Activated gamma-delta T cell treated with anti-CD3 and anti-CD28 coated beads, Interleukin-2, amount 50 U/mL, for 16 hours (primary cell): ENCODE measurements at places on chromosomes 7 and 10.

DNA sequence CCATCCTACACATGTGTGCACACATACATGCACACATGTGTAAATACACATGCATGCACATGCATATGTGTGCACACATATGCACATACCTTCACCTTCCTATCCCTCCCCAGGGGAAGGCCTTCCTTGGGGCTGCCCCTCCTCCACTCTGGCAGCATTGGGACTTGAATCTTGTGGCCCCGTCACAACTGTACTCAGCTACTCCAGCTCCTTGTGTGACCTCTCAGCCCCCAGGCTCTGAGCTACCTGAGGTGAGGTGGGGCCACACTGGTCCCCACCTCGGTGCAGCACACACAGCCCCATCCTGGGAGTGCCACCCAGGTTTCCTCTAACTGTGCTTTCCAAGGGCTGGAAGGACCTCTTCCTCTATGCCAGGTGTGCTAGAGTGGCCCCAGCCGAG, 116.0 kb downstream of the LHPP start:
- no peak for DNase-seq

DNA sequence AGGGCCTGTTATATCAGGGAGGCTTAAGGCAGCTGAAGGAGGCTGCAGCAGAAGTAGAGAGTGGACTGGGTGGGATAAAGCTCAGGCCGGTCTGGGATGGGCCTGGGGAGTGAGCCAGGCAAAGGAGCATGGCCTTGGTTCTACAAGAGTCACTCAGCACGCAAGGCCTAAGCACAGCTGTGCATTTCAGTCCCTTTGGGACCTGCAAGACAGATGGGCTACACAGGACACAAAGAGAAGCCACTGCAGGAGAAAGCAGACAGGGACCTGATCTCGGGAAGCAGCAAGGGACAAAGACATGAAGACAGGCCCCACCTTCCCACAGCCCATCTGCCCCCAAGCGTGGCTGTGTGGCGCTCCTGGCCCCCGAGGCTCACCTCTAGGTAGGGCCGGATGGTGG, 29.4 kb downstream of the RRP12 start:
- no peak for DNase-seq

- no peak for DNase-seq
Measured at GRCh38 chr10:70984986-70985722, 96.8 kb upstream of the PCBD1 start.

- DNase-seq = no peak
Measured at GRCh38 chr10:47456079-47456785, 27.7 kb downstream of the ANXA8 start.

DNA sequence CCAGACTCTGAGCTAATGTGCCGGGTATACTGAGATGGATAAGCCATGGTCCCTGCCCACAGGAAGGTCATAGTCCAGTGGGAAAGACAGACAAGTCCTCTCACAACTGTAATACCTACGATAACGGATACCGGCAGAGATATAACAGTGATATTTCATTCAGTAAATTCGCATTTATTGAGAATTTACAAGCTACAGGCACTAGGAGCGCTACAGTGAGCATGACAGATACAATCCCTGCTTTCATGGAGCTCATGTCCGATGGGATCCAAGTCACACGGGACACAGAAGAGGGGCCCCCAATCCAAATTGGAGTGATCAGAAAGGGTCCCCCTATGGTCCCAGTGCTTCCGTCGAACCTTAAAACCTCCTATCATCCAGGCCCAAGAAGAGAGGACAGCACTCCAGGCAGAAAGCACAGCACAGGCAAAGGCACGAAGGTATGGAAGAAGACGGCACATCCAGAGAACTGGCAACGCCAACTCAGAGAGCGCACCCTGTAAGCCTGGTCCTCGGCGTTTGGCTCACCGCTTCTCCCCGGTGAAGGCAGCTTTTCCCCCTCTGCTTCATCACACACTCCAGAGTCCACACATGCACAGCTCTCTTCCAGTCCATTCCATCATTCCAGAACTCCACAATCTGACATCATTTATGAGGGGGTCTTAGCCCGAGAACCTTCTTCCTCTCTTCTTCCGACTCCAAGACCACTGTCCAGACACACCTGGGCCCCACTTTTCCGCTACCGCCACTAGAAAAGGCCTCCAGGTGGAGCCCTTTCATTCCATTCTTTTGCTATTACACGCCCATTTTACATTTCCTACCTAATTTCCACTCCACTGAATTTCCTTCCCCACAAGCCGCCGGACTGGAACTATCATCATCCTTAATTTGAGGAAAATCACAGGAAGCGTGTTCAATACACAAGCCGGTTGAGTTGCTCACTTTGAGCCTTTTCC, 47.8 kb upstream of the NKX2-3 start:
- no peak for DNase-seq

GRCh38 chr7:123096434-123096833, 100.9 kb upstream of the TAS2R16 start:
- no peak for DNase-seq

DNA sequence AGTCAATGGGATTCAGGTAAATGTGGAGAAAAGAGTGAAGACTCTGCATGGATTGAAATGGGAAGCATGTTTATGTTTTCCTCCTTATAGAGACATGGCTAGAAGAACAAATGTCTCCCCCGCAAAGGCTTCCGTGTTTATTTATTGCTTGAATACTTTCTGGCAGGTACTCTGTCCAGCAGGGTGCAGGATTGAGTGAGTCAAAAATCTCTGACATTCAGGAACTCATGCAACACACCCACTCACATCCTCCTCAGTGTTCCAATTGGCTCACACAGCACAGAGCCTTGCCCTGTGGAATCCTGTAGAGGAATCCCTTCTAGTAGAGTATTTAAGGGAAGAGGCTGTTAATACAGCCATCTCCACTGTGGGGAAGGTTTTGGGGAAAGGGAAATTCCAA, 290.3 kb upstream of the VWC2 start:
- DNase-seq = no peak

DNA sequence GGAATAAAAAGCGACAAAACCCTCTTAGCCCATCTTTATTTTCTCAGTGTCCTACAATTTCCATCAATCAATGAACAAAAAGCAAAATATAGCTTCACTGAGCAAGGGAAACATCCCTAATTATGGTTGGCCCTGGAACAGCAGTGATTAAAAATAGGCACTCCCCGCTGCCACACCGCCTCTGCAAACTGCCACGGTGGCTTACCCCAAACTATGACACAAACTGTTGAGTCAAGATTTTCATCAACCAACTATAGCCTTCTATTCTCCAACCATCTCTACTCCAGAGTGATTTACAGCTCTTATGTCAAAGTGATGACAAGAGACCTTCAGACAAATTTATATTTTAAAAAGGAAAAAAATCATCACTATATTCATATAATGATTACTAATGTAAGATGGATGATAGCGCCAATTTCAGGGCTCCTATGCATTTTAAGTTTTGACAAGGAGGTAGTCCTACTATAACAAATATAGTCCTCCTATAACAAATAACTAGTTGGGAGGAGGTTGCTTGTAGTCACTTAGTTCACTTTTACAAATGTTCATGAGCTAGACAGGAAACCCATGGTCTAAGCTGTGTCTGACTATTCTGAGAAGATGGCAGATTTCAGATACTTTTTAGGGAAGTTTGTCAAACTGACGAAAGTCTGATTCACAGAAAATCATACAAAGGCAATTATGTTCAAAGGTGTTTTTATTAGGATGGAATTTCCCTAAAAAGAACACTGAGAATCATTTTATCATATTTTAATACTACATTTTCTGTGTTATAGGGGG, 26.3 kb downstream of the DENND11 start:
- DNase-seq = no peak

GRCh38 chr7:8413600-8413999, 19.8 kb upstream of the NXPH1 start:
- DNase-seq = no peak

GRCh38 chr10:58775960-58776567, 263.4 kb downstream of the BICC1 start:
- no peak for DNase-seq

GRCh38 chr7:129094501-129094900, 39.6 kb upstream of the TNPO3 start:
- no peak for DNase-seq

- no peak for DNase-seq
Measured at GRCh38 chr10:103502849-103503660, 9.6 kb downstream of the NEURL1 start.

GRCh38 chr7:157389951-157390730, 53.3 kb downstream of the DNAJB6 start:
- no peak for DNase-seq

GRCh38 chr7:27129729-27130539, 623 bp downstream of the HOXA4 start:
- DNase-seq = no peak

GRCh38 chr10:132502544-132503300, 34.9 kb upstream of the INPP5A start:
- DNase-seq = no peak

DNA sequence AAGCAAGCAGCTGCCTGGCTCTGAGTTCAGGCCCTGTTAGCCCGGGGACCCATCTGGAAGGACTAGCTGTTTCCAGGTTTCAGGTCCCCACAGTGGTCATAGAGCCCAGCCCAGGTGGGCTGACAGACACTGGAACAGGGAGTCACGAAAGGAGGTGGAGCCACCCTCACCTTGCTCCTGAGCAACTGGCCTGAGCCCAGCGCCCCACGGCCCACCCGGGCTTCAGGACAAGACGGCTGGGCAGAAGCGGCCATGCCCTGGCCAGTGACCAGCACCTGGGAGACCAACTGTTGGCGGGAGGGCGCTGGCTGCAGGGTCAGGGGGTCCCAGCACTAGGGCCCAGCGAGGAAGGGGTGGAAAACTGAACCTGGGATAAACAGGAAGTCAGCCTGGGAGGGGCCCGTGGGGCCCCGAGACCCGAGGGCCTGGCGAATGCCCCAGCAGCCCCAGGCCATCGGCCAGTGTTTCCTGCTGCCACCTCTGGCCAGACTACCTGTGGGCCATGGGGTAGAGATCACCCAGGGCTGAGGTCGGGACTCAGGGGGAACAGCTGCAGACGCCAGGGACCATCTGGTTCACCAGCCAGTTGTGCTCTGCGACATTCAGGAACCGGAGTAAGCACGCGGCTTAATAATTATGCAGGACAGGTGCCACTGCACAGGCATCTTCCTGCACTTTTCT, 282.1 kb upstream of the PPP2R2D start:
- no peak for DNase-seq

DNA sequence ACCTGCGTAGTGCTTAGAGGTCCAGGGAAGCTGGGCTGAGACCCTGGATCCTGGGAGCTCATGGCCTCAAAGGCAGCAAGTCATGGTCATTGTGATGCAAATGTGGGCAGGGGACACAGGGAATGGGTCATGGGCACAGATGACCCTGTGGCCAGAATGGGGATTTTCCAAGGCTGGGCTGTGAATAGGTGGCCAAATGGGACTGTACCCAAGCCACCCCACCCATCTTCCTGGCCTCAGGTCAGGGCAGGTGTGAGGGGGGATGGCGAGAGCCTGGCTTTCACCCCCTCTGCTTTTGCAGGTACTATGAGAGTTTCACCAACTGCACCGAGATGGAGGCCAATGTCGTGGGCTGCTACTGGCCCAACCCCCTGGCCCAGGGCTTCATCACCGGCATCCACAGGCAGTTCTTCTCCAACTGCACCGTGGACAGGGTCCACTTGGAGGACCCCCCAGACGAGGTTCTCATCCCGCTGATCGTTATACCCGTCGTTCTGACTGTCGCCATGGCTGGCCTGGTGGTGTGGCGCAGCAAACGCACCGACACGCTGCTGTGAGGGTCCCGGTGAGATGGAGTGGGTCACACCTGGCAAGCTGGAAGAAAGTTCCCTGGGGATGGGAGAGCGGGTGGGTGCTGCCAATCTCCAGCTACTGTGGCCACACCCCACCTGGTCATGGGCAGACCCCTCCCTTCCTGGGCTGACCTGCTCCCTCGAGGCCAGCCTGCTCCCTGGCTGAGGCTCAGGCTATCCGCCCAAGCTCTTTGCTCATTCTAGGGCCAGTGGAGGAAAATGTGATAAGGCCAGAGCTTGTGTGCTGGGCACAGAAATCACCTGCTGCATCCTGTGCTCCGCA, 25.5 kb downstream of the RAMP3 start:
- DNase-seq = no peak

- DNase-seq = no peak
Measured at GRCh38 chr10:14751014-14751896, 23.4 kb downstream of the FAM107B start.

- no peak for DNase-seq
Measured at GRCh38 chr7:146136357-146136875, 19.8 kb downstream of the CNTNAP2 start.

DNA sequence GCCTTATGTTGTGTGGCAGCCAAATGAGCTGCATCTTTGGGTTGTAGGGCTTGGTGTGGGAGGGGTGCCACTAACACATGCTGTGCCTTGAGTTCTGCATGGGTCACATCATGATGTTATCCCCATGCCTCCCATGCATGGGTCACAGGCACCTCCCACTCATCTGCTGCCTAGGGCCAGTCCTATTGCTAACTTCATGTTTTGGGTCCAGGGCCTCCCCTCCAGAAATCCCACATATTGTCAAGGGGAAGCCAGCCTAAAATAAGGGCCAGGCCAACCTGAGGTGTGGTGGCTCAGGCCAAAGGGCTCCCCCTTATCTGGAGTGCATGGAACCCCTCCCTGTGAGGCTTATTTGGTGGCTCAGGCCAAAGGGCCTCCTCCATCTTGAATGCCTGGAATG, 299.0 kb downstream of the RPS24 start:
- no peak for DNase-seq

- DNase-seq = no peak
Measured at GRCh38 chr7:150994141-150994837, 3.5 kb downstream of the NOS3 start.

GRCh38 chr7:135428011-135428410, 81.9 kb downstream of the CNOT4 start:
- DNase-seq = no peak

GRCh38 chr7:51079494-51079893, 237.1 kb downstream of the COBL start:
- DNase-seq = no peak

- no peak for DNase-seq
Measured at GRCh38 chr10:63628526-63629362, 107.5 kb downstream of the REEP3 start.

DNA sequence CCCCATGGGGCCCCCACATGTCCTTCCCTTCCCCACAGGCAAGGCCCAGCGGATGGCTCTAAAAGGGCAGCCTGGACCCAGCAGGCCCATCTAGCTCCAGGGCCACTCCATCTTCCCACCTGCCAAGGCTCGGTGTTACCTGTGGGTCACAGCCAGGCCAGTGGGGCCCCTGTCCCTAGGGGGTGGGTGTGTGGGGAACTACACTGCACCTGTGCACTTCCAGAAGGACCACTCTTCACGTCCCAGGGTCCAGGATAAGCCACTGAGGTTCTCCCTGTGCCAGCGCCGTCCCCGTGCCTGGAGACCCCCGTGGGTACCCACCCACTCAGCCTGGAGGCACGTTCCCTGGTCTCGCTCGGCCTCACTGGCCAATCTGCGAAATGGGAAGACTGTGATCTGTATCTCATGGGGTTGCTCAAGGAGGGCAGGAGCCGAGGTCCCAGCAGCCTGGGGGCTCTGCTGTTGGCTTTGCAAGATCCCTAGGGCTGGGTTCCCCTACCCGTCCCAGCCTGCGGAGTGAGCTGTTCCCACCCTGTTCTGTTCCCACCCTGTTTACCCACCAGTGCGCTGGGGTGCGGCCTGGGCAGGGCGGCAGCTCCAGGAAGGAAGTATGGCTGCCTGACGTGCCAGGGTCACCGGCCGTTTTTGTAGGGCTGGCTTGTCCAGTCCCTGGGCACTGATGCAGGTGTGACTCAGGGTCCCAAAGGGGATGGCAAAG, 4.6 kb downstream of the PWWP2B start:
- no peak for DNase-seq

GRCh38 chr7:100763556-100764140, 30.3 kb downstream of the ZAN start:
- no peak for DNase-seq

GRCh38 chr7:80445351-80445750, 66.5 kb downstream of the GNAT3 start:
- no peak for DNase-seq

GRCh38 chr10:114402871-114403540, 1.3 kb downstream of the AFAP1L2 start:
- DNase-seq = no peak
